ENCODE measurements at places on chromosomes 1 and 21.

DNA sequence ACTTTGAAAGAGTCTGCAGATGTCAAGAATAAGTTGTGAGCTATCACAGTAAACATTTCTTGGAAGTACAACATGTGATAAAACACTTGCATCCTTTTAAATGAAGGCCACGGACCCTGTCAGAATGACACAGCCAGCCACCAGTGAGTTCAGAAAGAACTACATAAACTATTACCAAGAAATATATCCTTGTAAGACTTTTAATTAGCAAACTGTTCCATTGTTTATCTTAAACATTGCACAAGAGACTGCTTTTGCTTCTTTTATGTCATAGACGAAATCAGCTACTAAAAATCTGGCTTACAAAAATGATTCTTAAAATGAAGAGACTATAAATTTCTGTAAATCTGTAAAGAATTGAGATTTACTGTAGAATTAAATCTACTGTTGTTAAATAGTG is 17.9 kb downstream of the LRRC7 start:
- DNase-seq, result no peak

- peak; percentile 78 for DNase-seq
Measured at GRCh38 chr1:155044812-155045657, 6.1 kb upstream of the ADAM15 start.

DNA sequence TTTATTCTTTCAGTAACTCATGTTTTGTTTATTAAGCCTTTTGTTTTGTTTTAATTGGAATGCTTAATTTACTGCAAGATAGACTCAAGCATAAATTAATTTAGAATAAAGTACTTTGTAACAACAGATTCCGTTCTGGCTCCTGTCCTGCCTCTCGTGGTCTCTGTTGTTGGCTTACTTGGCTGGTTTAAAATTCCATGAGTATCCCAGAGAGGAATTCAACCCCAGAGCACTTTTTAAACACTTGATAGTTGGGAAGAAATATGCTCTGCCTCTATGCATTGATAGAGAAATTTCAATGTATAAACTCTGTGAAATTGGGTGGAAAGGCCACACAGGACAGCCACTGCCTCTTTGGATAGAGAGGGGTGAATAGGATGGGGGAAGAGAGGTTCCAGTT is 89.7 kb downstream of the ATP5PO start:
- no peak for DNase-seq

- DNase-seq, result no peak
Measured at GRCh38 chr21:46459356-46460112, 843 bp downstream of the DIP2A start.

DNA sequence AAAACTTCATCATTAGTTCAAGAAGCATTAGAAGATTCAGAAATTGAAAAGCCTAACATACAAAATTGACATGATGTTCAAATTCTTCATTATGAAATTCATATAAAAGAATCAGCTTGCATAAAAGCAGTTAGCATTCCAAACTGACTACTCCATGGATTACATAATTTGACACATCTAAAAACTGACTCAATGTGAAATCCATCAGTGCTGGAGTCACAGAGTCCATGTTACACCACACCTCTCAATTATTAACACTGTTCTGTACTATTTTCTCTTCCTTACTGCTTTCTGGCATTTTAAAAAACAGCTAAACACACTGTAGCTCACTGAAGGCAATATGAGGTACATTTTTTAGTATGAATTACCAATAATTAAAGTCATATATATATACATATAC is 28.0 kb downstream of the ARHGAP29 start:
- no peak for DNase-seq

DNA sequence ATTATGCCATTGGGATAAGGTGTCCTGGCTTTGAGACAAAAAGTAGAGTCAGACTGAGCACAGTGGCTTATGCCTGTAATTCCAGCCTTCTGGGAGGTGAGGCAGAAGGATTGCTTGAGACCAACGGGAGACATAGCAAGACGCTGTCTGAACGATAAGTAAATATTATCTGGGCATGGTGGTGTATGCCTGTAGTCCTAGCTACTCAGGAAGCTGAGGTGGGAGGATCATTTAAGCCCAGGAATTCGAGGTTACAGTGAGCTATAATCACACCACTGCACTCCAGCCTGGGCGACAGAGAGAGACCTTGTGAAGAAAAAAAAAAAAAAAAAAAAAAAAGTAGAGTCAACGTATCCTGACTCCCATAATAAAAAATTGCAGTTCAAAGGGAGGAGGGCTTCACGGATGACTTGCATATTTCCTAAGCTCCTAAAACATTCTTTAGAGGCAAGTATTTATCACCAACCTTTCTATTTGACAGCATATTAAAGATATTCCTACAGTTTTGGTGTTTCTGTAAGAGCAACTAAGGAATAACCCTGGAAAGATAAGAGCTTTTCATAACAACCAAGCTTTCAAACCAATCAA is 141.2 kb downstream of the SLC44A5 start:
- no peak for DNase-seq

DNA sequence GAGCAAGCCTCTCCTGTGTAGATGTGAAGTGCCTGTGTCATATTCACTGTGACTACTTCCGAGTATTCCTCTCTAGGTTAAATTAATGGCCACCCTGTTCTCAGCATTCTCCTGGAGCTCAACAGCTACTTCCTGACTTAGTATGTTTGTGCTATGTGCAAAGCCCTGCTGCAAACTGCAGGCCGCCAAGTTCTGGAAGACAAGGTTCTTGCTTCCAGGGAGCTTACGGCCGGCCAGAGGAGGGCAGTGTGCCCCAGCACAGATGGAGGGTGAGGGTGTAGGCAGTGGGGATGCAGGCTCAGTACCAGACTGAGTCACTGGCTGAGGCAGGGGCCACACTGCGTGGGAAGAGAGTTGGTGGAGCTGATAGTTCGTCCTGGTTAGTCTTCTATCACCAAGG is 43.2 kb downstream of the ELK4 start:
- DNase-seq, result no peak

DNA sequence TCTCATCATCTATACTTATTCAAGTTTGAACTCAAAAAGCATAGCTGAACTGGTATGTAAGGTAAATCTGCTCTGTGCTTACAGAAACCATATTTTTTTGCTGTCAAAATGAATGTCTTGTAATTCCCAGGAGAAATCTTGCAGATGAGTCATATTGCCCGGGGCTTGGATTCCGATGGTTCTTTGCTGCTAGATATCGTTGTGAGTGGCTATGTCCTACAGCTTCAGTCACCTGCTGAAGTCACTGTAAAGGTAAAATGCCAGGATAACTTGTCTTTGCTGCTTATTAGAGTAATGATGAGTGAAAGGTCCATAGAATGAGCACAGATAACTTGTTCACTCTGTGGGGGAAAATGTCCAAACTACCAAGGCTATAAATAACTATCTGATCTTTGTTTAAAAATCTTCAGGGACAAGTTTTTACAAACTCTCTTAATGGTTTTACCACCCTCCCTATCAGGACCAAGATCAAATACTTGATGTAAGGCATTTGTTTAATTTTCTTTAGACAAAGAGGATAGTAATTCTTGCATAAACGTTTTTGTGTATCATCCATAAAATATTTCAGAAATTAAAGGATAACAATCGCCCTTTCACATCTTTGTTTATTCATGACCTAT is 222.3 kb downstream of the TPR start:
- DNase-seq, result no peak

GRCh38 chr1:147491098-147491497 is 50.2 kb upstream of the BCL9 start:
- DNase-seq, result no peak

DNA sequence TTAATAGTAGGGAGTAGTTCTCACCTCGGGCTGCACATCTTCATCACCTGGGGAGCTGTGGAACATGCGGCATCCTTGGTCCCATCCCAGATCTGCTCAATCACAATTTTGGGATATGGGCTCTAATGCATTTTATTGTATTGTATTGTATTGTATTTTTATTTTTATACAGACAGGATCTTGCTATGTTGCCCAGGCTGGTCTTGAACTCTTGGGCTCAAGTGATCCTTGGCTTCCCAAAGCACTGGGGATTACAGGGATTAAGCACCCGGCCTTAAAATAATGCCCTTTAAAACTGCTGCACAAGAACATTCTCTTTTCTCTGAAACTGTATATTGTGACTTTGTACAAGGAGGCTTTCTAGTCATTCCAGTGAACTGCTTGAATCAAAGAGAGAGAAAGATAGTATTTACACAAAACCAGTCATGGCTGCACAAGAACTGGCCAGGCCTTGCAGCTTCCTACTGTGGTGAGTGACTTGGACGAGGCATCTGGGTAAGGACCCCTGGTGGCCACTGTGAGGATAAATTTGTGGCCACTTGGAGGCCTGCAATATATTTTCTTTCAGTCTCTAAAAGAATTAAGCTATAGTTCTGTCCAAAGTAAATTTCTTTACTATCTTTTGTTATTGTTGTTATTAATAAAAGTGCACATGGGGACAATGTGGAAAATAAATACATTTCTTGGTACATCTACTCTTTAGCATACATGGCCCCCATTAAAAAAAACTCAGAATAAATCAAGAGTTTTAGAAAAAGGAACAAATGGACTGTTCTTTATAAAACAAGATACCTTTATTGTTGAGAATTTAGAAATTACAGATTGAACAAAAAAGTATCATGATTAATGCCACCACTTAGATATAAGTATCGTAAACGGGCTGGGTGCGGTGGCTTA is 48.0 kb downstream of the TBCE start:
- DNase-seq, result peak; percentile 79
